ENCODE measurements at places on chromosomes 3 and 15.
A peak's percentile ranks its signal among the peaks of the same experiment; 100 is the strongest.

DNA sequence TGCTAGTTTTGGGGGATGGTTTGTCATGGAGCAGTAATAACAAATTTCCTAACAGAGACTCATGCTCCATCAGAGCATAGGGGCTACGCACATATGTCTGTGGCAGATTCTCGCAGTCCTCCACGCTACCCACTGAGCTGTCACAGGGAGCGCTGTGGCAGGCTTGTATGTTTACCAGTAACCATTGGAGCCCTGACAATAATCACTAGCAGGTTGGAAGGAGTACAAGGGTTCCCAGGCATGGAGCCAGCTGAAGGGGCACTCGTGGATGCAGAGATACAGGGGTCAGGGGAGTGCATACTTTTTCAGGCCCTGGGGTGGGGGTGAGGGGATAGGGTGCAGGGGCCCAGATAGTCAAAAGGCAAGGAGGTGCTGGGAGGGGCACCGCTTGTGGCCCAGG lies 7.9 kb upstream of the GP9 start:
- DNase-seq: no peak

GRCh38 chr3:198076722-198077308 lies 116.8 kb downstream of the LMLN start:
- peak; percentile 25 for DNase-seq

DNA sequence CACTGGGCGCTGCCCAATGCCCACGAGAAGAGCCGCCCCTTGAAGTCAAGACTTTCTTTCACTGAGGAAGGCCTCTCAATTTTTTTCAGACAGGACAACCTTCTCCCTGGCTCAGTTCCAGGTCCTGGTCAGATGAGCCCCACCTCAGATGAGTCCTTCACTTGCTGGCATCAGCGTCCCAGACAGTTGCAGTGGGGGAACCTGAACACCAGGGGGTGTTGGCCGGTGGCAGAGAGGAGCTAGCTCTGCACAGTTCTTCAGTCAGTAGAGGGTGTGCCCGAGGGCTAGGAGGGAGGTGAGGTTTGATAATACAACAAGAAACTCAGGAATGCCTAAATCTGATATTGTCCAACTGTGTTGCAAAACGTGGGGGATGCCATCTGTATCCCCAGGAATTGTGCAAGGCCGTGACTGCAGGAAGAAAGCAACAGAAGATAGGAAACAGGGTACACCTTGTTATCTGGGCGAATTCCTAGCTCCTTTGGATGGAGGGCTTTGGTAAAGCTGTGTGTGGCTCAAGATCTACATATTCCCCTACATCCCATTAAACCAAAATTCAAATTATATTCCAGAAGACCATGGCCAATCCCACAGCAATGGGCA lies 34.3 kb downstream of the CCR3 start:
- no peak for DNase-seq

- DNase-seq: peak; percentile 61
Measured at GRCh38 chr3:57397175-57398026, 104.9 kb upstream of the ASB14 start.

- DNase-seq: no peak
Measured at GRCh38 chr3:128144512-128145187, 8.6 kb upstream of the EEFSEC start.

DNA sequence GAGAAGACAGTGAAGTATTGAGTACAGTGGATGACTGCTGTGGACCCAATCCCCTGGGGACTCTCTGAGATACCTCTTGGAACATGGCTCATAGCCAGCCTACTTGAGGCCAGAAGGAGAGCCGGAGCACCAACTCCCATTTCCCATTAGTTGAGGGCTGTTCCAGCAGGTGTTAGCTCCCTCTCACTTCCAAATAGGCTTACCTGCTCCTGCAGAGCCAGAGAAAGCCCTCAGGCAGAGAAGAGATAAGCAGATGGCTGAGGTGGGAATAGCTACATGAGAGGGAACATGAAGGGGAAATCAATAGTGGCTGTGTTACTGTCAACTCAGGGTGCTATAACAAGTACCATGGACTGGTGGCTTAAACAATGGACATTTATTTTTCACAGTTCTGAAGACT lies 4.6 kb upstream of the CCK start:
- DNase-seq: no peak

DNA sequence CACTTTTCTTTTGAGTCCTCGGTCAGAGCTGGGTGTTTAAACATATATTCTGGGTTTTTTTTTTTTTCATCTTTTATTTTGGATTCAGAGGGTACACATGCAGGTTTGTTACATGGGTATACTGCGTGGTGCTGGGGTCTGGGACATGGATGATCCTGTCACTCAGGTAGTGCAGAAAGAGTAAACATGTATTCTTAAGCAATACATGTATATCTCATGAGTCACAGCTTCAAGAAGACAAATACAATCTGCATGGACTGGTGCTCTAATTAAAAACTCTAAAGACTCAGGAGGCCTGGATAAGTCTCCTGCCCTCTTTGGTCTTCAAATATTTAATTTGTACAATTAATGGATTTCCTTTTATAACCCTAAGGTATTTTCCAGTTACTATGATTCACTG lies 50.6 kb upstream of the PHLDB2 start:
- DNase-seq: no peak

- DNase-seq: no peak
Measured at GRCh38 chr3:149647285-149647684, 10.5 kb downstream of the WWTR1 start.

DNA sequence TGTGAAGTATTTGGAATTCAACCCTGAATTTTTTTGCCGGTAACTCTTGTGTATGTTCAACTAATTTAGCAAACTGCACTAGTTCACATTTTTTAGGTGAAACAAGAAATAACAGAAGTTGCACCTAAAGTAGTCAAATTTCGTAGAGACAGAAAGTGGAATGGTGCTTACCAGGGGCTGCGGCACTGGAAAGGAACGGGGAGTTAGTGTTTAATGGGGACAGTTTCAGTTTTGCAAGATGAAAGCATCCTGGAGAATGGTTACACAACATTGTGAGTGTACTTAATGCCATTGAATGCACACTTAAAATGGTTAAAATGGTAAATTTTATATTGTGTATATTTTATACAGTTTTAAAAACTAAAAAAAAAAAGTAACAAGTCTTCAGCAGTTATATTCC lies 27.4 kb downstream of the PPARG start:
- no peak for DNase-seq

GRCh38 chr3:33989229-33989628 lies 190.8 kb downstream of the PDCD6IP start:
- DNase-seq: no peak

- DNase-seq: no peak
Measured at GRCh38 chr3:186425788-186426730, 64.0 kb upstream of the DGKG start.

- DNase-seq: no peak
Measured at GRCh38 chr3:9784965-9785364, 7.3 kb downstream of the TADA3 start.

DNA sequence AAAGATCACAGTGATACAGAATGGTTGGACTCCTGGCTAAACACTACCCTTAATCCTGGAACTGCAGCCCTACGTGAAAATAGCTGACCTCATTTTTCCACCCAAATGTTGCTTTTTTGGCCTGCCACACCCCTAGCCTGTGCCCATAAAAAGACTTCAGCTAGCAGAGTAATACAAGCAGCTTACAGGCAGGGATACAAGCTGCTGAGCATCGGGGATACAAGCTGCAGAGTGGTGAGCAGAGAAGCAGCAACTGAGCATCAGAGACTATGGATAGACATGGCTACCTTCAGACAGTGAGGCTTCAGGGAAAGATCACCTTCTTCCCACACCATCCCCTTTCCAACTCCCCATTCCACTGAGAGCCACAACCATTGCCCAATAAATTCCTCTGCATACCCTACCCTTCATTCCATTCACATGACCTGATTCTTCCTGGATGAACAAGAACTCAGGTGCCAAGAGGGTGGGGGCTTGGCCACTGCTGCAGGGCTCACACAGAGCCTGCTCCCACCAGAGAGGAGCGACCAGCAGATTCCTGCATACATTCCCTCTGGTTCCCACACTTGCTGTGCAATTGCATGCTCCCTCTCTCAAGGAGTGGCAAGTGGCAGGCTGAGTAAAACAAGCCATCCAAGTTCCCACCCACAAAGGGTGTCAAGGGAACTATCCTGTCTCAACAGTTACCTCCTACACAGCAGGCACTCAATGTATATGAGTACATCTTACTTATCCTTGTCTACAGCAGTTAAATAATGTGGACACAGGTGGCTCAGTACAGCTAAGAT lies 217.5 kb downstream of the ALCAM start:
- no peak for DNase-seq

- DNase-seq: no peak
Measured at GRCh38 chr3:52069135-52069534, 12.8 kb upstream of the DUSP7 start.

DNA sequence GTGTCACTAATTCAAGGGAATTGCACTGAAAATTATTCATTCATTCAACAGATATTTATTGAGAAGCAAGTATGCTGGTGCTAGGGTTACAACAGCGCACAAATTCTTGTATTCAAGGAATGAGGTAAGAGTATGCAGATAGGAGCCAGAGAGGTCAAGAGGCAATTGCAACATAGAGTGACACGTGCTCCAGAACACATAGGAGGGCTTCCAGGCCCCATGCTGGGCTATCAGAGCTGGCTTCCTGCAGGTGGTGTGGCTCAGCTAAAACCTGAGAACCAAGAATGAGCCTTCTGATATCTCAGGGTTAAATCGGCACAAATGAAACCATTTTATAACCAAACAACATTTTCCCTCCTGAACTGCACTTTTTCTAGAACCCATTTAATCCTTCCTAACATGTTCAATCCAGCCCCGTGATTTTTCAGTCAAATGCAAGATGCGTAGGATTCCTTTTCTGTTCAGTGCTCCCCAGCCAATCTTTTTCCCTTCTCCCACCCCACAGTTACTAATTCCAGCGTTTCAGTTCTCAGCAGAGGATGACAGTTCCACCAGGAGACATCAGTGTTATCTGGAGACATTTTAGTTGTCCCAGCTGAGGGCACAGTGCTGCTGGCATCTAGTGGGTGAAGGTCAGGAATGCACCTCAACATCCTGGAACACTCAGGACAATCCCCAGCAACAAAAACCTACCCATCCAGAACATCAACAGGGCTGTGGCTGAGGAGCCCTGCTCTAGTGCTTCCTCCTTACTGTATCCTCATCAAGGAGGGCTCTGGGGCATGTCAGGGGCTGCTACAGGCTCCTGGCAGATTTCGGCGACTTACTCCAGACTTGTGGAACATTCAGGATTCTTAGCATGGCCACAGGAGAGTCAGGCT lies 13.1 kb downstream of the CCR5AS start:
- no peak for DNase-seq

- no peak for DNase-seq
Measured at GRCh38 chr3:76855451-76855850, 184.4 kb upstream of the ROBO2 start.

- no peak for DNase-seq
Measured at GRCh38 chr3:113105966-113106660, 105.2 kb upstream of the BOC start.

GRCh38 chr3:155308831-155309230 lies 15.3 kb upstream of the STRIT1 start:
- no peak for DNase-seq

DNA sequence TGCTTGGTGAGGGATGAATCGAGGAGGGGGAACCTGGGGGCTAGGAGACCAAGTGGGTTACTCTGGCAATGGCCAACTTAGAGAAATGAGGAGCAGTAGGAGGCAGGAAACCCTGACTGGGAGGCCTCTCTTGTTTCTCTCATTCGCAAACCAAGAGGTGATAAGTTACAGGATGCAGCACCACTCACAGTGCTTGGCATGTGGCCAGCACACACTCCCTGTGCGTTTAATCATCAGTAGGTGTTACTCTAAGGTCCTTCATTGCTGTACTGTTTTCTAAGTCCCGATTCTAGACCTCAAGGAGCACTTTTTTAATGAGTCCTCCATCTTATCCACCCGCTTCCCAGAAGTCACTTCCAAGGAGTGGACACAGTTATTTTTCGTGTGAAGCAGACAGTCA lies 314.1 kb upstream of the TRIM42 start:
- no peak for DNase-seq

- DNase-seq: peak; percentile 20
Measured at GRCh38 chr15:45429941-45430792, 51.8 kb upstream of the GATM start.

DNA sequence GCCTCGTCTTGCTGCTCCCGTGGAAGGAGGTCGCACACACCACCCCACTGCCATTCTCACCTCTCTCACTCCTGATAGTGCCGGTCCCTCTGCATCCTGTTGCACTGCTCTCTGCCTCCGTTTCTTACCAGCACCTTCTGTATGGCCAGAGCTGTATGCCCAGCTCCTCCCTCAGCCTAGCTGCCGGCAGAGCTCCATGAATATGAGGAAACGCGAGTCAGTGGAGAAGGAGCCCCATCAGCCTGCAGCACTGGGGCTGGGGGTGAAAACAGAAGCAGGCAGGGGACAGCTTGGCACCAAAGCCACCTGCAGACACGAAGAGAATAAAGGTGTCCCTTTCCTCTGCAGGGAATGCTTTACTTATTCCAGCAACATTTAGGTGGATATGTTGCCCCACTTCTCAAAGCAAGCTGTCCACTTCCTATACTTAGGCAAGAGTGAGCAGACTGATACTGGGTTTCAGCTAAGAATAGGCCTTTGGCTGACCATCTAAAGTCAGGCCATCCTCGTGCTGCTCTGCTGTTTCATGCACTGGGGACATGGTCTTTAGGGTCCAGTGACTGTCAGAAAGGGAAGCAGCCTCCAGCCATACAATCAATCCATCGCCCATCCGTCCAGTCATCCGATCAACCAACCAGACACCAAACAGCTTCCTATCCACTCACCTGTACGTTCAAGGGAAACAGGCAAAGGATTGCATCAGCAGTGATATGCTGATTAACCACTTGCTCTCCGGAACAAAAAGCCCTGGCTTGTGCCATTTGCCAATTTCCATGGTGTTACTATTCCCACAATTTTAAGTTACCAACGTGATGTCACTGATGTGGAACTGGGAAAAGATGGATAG lies 222.7 kb downstream of the XXYLT1 start:
- DNase-seq: no peak

DNA sequence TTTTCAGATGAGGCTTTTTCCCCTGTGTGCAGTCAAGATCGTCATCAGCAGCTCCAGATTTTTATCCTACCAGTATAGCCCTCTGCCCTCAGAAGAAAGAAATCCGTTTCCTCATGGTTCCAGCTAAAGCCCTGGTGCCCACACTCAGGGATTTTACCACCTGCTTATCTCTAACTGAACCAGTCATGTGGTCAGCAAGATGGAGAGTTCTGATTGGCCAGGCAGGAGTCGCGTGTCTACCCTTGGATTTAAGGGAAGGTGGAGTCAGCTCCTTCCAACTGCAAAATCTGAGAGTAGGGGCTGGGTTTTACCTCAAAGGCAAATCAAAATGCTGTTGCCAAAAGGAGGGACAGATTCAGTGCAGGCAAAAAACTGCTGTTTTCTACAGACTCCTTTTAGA lies 135.3 kb downstream of the LRTM1 start:
- no peak for DNase-seq

All from NCI-H748 treated with DMSO at 0.1 percent for 48 hours (cell line).